ENCODE measurements at places on chromosomes 16 and 17.
A peak's percentile ranks its signal among the peaks of the same experiment; 100 is the strongest.

DNA sequence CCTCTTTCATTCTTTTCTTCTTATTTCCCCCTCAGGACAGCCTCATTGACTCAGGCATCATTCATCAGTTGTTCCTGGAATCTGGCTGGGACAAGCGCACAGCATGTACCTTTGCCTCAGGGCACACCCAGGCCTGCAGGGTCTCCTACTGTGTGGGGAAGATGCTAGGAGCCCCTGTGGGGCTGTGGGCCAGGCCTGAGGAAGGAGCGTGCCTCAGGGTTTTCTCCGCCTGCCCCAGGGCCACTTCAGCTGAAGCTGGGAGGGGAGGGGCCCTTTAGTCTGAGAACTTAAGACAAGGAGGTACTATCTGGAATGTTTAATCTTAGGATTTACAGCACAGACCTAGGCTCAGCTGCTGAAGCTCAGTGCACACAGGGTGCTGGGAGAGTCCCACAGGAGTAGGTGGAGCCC lies 7.9 kb downstream of the ELMO3 start:
- DNase-seq, result no peak

DNA sequence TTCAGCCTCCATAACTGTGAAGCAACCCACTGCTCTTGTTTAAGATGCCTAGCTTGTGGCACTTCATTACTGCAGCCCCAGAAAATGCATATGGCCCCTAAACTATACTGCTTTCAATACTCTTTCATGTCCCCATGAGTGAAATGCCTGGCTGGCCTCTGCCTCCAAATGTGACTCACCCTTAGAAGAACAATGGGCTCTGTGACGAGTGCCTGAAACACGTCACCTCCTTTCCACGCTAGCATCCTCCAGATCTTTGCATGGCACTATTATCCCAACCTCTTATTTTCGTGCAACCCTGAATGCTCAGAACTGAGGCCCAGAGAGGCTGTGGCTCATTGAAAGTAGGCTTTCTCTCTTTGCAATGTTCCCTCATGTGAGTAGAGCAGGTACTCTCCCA lies 233.1 kb downstream of the CBLN1 start:
- DNase-seq, result no peak

DNA sequence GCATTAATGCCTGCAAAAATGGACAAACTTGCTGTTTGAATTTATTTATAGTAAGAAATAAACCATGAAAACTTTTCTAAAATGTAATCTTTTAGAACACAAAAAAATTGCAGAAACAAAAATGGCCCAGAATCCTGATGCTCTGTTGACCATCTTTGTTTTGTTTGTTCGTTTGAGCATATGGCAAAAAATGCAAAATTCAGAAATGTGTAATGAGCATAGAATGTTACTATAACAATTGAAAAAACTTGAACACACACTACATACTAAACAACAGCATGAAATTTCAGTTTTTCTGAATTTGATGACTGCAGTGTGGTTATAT lies 1.1 kb upstream of the KPNA2 start:
- no peak for DNase-seq

GRCh38 chr17:1147664-1148063 lies 32.1 kb downstream of the ABR start:
- peak; percentile 59 for DNase-seq

GRCh38 chr16:66435896-66436295 lies 8.8 kb downstream of the BEAN1 start:
- DNase-seq, result no peak

DNA sequence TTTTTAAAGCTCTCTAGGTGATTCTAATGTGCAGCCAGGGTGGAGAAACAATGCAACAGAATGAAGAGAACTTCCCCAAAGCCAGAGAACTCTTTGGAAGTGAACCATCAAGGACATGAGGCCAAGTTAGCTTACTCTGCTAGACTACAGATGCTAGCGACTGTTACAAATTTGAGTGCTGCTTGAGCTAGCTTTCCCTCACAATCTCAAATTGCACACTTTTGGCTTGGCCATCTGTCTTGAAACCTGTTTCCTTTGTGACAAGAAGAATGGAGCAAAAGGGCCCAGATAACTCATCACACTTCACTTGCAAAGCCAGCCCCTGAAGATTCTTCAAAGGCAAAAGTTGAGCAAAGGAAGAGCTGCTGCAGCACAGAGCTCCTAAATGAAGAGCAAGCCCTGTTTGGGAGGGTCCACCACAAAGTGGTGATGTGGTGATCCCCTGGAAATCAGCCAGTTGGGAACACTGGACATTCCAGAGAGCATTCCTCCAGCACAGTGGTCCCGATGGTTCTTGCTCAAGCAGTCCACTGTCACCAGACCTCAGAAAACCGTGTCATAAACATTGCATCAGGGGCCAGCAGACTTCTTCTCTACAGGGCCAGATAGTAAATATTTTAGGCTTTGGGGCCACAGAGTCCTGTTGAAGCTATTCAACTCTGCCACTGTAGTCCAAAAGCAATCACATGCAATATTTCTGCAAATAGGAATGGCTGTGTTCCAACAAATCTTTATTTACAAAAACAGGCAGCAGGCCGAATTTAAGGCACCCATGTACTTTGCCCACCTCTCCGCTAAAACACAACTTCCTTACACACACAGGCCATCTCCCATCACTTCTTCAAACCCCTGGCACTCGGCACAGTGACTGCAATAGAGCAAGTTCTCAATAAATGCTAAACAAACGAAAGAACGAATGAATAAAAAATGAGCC lies 21.2 kb downstream of the SLC39A11 start:
- peak; percentile 99 for DNase-seq

GRCh38 chr16:74892574-74893461 lies 92.1 kb downstream of the WDR59 start:
- DNase-seq, result no peak

DNA sequence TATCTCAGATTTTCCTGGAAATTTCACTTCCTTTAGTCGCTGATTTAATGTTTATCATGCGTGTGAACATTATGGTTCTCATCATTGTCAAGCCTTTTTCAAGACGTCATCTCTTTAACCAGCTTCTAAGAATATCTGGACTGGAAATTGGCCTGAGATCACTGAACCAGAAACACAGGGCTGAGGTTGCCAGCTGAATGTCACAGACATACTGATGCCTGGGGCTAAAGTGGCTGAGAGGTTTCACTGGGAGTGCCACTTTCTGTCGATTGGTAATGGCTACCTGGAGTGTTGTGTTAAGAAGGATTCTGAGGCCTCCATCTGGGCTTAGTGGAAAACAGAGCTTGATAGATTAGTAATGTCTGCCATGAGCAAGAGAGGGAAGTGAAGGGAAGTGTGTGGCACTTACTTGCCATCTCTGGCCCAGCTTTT lies 54.2 kb downstream of the CRISPLD2 start:
- no peak for DNase-seq

GRCh38 chr16:2900526-2901075 lies 11.1 kb upstream of the FLYWCH1 start:
- no peak for DNase-seq

DNA sequence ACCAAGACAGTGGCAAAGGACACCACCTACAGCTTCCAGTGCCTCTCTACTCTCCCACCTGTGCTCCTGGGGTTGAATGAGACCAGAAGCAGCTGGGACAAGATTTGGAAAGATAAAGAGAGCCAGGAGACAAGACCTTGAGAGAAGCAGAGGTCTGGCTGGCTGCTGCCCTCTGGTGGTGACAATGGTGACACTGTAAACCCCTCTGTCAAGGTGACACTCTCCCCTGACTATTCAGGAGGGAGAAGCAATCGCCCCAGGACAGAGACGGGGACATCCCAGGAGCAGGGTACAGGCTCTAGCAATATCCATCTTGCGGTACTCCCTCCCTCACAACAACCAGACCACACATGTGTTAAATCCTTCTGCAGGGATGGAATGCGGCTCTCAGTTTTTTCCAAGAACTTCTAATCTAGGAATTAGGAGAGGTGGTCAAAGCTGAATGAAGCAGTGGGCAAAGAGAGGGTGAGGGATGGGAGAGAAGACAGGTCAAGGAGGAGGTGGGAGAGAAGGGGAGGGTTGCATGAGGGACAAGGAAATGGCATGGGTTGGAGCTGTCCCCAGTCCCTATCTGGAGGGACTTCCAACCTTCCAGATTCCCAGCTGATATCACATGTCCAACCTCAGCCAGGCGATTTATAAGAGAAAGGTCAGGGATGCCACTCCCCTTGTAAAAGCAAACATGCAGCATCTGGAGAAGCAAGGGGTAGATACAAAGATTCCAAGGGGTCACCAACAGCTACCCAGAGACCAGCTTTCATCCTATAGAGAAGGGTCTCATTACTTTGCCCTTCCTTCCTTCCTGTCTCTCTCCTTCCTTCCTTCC lies 2.9 kb downstream of the PHOSPHO1 start:
- peak; percentile 75 for DNase-seq

- no peak for DNase-seq
Measured at GRCh38 chr17:44213403-44214229, 5.9 kb downstream of the UBTF start.

- DNase-seq, result peak; percentile 100
Measured at GRCh38 chr17:54956791-54957190, 11.7 kb downstream of the COX11 start.

- DNase-seq, result peak; percentile 17
Measured at GRCh38 chr17:32485261-32486110, 1.3 kb upstream of the CDK5R1 start.

GRCh38 chr16:586047-586644 lies 3.7 kb upstream of the RAB40C start:
- no peak for DNase-seq

- no peak for DNase-seq
Measured at GRCh38 chr16:3065742-3066439, 451 bp downstream of the IL32 start.

DNA sequence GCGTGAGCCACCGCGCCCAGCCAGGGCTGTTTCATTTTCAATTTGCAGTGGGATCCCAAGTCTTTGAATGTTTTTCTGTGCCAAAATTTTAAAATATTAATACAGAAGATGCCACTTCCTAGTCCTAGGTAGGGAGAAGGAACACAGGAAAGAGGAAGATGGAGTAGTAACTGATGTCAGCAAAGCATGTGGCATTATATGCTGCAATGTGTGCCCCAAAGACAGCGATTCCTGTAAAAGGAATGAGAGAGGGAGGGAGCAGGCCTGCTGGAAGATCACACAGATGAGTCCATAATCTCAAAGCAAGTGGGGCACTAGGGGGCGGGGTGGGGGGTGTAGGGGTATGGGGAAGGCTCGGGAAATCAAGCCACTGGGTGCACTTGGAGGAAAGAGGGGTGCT lies 23.4 kb upstream of the SSTR2 start:
- DNase-seq, result no peak

DNA sequence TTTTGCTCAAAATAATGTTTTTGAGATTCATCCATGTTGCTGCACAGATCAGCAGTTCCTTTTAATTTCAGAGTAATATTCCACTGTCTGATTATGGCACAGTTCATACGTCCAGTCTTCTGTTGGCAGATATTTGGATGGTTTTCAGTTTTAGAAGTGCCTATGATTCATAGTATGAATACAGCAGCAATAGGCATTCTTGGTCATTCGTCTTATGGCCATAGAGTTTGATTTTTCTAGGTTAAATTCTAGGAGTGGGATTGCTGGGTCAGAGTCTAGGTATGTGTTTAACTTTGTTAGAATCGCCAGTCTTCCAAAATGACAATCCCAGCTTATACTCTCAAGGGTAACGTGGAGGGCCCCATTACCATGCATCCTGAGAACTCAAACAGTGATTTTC lies 11.5 kb upstream of the IL34 start:
- DNase-seq, result no peak

DNA sequence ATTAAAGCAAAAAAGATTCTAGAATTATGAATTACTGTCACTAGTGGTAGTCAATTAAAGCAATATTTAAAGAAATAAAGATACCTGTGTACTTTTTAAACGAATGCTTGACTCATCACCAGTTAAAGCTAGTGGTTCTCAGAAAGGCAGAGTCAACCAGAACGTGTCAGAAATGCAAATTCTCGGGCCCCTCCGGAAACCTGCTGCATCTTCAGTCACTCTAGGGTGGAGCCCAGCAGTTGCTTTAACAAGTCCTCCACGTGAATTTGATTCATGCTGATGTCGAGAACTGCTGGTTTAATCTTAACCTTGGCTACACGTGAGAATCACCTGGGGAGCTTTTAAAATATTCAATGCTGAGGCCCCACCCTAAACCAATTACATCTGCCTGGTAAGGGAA lies 169.8 kb upstream of the SDK2 start:
- DNase-seq, result no peak

DNA sequence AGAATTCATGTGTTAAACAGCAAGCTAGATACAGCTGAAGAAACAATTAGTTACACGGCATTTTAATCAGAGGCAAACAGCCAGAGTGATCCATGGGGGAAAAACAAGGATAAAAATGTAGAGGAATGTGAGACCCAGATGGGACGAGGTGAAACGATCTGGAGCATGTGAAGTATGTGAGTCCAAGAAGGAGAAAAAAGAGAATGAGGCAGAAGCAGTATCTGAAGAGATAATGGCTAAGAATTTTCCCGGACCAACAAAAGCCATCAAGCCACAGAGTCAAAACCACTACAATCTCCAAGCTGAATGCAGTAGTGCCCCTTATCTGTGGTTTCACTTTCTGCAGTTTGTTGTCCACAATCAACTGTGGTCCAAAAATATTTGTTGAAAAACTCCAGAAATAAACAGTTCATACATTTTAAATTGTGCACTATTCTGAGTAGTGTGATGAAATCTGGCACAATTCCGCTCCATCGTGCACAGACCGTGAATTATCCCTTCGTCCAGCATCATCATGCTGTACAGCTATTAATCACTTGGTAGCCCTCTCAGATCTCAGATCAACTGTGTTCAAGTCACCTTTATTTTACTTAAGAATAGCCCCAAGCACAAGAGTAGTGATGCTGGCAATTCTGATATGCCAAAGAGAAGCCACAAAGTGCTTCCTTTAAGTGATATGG lies 18.8 kb downstream of the MYH10 start:
- no peak for DNase-seq

- DNase-seq, result no peak
Measured at GRCh38 chr16:89705006-89705405, 3.5 kb upstream of the SPATA2L start.

DNA sequence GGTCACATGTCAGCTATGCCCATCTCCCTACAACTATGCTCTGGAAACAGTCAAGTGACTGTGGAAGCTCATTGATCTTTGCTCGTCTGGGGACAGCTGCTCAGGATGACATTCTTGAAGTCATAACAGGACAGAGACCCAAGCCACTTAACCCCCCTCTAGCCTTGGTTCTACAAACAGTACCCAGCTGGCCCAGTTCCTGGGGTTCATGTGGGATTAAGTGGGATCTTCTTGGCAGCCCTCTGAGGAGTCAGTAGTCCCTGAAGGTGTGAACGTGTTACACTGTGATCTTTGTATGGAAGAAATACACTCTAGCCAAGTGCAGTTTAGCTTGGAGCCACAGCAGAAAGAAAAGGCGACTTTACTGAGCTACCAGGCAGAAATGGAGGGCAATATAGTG lies 25.8 kb downstream of the UBN1 start:
- DNase-seq, result no peak

DNA sequence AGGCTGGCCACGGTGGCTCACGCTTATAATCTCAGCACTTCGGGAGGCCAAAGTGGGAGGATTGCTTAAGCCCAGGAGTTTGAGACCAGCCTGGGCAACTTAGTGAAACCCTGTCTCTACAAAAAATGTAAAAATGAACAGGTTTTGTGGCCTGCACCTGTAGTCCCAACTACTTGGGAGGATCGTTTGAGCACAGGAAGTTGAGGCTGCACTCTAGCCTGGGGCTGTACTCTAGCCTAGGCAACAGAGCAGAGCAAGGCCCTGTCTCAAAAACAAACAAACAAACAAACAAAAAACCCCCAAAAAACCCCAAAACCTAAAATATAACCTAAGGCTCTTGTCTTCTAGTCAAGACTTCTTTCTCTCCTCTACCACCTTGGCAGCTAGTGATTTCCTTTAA lies 7.4 kb upstream of the HIGD1B start:
- no peak for DNase-seq

- no peak for DNase-seq
Measured at GRCh38 chr16:87123356-87124001, 193.7 kb downstream of the C16orf95 start.

GRCh38 chr17:64775701-64776570 lies 113.8 kb upstream of the SMURF2 start:
- peak; percentile 29 for DNase-seq

All from NCI-H524 (cell line).